ENCODE measurements at places on chromosomes 3 and 15. TPM values are rescaled to one million over a fixed set of nuclear protein-coding genes. Genes with fewer than 3 reads are reported as not detected.

GRCh38 chr15:70159713-70160009, 61.9 kb upstream of the TLE3 start:
- no peak for DNase-seq

DNA sequence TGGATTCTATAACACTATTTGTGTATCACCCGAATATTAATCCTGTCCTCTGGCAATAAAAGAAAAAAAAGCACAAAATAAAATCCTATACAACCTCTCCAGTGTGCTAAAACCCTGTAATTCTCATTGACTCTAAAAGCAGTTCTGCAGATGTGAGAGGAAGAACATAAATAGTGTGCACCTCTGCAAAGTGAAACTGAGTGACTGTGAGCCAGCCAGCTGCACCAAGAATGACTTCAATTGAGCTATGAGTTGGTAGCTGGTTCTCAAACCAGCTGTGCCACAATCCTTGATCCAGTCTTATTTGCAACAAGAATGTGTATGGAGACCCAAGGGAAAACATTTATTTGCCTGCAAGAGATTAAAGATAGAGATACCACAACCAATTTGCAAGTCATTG, 31.2 kb upstream of the COL8A1 start:
- DNase-seq = no peak

GRCh38 chr3:172209333-172210321, 170.2 kb downstream of the FNDC3B start:
- no peak for DNase-seq

DNA sequence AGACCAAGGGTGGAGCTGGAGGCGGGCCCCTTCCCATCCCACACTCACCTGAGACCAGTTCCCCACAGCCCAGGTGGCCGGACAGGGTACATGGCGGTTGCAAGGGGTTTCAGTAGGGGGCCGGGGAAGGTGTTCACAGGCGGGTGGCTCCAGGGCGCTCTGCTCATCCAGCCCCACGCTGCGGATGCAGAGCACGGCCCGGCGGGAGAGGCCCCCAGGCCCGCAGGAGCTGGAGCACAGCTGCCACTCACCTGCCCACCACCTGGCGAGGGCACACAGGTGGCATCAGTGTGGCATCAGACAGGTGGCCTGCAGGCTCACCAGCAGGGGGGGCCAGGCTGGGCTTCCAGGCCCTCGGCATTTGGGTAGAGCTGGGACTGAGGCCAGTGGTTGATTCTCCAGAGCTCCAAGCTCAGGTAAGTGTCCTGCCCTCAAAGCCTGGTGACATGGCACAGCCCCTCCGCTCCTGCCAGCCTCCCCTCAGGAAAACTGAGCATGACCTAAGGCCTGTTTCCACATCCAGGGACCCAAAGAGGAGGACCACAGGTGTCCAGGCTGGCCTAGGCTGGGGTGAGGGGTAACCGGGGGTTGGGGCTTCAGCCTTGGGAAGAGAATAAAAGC, 43.8 kb downstream of the ADAMTS7 start:
- no peak for DNase-seq

The POTEB2 gene
- not detected for polyA plus RNA-seq

The LMAN1L gene
- not detected for polyA plus RNA-seq

The CCR1 gene
- 2.0 TPM for polyA plus RNA-seq

- DNase-seq = no peak
Measured at GRCh38 chr3:27880969-27881892, 159.1 kb upstream of the EOMES start.
